ENCODE measurements at places on chromosomes 12 and 14. TPM values are rescaled to one million over a fixed set of nuclear protein-coding genes. Genes with fewer than 3 reads are reported as not detected.

The CATSPERB gene
- polyA plus RNA-seq, result not detected

The MGST1 gene
- not detected for polyA plus RNA-seq

The RTL1 gene
- polyA plus RNA-seq, result not detected

The RHOJ gene
- polyA plus RNA-seq, result not detected

The CLEC4D gene
- not detected for polyA plus RNA-seq

The GPR84 gene
- not detected for polyA plus RNA-seq

The FSCB gene
- not detected for polyA plus RNA-seq

The CLEC4C gene
- polyA plus RNA-seq, result not detected

The OASL gene
- 11.7 TPM for polyA plus RNA-seq

The DYNLL1 gene
- 480 TPM for polyA plus RNA-seq

The LRFN5 gene
- polyA plus RNA-seq, result not detected

The NT5DC3 gene
- 0.08 TPM for polyA plus RNA-seq
